NCI-H2029 treated with DMSO at 0.1 percent for 48 hours (cell line): ENCODE measurements at places on chromosomes 6 and 20.

- no peak for DNase-seq
Measured at GRCh38 chr20:4997222-4997621, 4.1 kb downstream of the SLC23A2 start.

DNA sequence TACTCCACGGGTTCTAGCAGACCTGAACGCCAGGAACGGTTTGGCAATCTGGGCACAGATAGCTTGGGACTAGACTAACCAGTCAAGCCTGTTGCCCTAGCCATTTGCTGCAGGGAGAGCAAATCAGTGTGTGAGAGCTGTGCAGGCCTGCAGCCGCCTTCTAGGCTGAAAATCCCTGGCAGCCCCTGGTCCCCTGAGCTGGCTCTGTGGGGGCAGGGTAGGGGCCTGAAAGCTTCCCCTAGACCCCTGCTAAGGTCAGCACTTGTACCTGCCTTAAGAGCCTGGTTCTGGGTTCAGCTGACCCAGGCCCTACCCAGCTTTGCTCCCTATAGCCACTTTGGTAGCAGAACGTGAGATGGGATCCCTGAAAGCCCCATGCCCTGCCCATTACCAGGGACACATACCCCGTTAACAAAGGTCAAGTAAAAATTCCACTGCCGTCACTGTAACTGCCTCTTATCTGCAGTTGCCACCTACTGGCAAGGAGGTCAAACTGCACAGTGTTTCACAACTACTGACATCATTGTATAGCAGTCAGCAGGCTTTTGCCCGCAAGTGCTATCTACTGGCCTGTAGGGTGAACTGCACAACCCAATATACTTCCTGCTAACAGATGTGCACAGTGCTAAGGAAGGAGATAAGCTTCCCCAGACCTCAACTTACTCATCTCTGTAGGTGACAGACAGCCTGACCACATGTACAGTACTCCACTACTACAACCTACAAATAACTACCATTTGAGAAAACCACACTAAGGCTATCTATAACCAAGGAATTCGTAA is 95.1 kb upstream of the OLIG3 start:
- no peak for DNase-seq

GRCh38 chr6:45812922-45813321 is 202.7 kb downstream of the CLIC5 start:
- DNase-seq = no peak

DNA sequence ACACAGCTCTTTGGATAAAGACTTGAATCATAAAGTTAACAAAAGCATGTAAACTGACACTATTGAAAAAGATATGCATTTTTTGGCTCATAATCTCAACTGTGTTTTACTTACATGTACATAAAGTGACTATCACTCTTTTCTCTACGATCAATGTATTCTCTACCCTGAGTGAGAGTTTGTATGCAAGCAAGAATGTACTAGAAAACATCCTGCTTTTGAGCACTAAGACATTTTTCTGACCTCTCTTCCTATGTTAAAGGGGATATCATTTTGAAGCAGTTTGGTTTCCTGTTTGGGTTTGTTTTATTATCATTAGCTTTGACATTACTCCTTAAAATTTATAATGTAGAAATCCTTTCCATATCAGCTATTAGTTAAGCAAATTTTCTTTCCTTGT is 910.8 kb downstream of the C6orf118 start:
- no peak for DNase-seq

GRCh38 chr20:7333841-7334240 is 566.4 kb downstream of the BMP2 start:
- no peak for DNase-seq

DNA sequence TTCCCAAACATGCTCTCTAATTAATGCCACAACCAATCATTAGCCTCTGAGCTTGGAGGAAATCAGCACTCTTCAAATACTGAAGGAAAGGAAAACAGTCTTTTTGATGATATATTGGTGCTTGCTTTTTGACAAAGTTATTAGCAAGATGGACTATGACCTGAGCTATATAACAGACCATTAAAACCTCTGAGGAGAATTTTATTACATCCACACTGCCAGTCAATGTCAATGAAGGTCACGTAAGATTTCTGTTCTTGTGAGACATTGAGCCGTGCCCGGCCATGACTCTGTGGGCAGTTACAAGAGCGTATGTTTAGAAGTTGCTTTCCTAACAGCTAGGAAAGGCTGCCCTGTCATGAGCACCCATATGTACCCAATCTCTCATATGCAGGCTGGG is 659.0 kb downstream of the UTRN start:
- no peak for DNase-seq

DNA sequence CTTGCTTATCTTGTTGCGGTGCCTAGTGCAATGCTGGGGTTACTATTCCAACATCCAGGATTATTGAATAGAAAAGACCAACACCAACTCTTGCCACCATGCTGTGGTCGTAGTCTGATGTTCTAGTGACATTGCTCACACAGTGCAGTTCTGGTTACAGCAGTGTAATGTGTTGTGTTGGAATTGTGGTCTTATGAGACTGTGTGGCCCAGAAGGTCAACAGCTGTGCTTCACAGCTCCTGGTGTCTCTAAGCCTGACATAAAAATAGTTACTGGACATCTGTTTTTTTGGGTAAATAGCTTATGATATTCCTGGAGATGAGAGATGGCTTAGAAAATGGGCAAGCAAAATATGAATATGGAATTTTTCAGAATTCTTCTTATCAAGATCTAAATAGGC is 57.6 kb downstream of the SLC22A2 start:
- no peak for DNase-seq

DNA sequence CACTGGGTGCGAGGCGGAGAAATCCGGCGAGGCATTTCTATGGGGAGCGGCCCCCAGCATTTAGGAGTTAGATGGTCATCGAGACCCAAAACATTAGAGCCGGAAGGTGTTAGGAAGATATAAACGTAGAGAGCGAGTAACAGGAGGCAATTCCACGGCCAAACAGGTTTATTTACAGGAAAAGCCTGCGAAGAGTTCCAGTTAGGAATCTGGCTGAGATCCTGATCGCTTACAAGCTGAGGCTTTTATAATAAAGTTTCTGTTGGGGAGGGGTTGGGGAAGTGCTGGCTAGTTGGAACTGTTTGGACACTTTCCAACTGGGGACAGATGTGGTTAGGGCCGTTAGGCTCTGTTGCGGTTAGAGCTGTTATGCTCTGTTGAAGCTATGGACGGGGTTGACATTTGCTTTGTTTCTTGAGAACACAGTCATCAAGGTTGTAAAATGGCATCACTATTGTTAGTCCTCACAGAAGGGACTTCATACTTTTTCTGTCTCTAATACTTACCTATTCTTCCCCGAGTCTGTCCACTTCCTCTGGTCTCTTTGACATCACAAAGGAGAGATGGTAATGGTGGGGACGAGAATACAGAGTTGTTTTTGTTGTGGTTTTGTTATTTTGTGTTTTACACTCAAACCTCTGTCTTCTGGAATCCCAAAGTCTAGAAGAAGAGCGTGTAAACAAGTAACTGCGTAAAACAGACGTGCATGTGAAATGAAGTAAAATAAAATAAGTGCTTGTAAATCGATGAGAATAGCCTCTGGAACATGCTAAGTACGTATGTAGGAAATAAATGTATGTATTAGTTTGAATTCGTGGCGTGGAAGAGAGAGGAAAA is 554 bp upstream of the ZSCAN31 start:
- peak; percentile 72 for DNase-seq

- DNase-seq = no peak
Measured at GRCh38 chr20:22216984-22217383, 367.4 kb downstream of the FOXA2 start.

DNA sequence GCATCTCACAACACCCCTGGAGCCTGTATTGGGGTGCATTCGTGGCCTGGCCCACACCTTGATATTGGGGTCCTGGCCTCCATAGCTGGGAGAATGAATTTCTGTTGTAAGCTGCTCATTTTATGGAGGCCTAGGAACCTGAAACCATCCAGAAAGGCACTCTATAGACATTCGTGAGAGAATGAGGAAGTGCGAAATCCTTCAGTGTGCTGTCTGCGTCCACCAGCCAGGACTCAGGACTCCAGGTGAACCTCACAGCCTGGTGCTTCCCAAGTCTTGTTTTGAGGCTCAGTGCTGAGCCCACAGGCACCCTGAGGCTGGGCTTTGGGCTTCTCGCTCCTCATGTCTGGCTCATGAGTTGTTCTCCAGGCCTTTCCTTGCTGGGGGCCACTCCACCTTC is 11.9 kb upstream of the RBBP8NL start:
- DNase-seq = no peak
